ENCODE measurements at places on chromosomes 2 and 18.

- DNase-seq = no peak
Measured at GRCh38 chr2:216369821-216370220, 2.5 kb downstream of the MARCHF4 start.

DNA sequence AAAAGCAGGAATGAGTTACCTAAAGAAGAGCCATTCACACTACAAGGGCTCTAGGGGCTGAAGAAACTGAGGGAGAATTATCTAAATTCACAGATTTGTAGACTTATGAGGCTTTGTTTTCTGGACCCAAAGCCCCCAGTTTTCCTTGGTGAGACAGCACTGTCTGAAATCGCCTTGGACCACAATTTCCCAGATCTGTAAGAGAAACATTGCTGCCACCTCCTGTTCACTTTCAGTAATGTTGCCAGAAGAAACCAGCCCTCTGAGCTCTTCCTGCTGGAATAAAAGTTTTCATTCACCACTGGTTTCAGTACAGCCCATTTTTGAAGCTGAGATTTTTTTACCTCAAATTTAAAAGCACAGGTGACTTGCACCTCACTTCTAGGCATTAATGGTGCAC is 169.2 kb downstream of the CDH20 start:
- DNase-seq = peak; percentile 28

- no peak for DNase-seq
Measured at GRCh38 chr2:209499069-209499468, 75.2 kb downstream of the MAP2 start.

DNA sequence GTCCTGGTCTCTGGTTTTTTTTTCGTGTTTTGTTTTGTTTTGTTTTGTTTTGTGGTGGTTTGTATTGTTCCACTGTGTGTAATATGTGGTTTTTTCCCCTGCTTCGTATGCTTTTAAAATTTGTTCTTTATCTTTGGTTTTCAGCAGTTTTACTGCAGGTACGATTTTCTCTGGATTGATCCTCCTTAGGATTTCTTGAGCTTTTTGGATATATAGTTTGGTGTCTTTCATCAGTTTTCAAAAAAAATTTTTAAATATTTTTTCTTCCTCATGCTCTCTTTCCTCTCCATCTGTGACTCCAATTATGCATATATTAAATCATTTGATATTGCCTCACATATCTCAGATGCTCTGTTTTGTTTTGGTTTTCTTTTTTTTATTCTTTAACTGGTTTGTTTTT is 78.0 kb downstream of the SPOPL start:
- no peak for DNase-seq

DNA sequence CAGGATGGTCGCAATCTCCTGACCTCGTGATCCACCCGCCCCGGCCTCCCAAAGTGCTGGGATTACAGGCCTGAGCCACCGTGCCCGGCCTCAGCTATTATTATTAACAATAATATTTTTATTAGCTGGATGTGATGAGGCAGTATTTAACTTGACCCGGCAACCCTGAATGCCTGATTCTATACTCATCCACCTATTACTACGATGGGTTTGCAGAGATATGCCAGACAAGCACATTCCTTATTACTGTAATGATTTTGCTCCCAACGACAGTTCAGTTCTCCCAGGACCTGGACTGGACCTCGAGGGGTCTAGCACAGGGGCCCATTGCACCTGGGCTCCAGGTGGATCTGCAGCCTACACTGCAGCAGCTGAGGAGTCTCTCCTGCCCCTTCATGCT is 32.6 kb downstream of the BMP10 start:
- no peak for DNase-seq

- no peak for DNase-seq
Measured at GRCh38 chr2:160510617-160511016, 17.0 kb upstream of the RBMS1 start.

GRCh38 chr2:212357606-212358005 is 181.0 kb downstream of the ERBB4 start:
- DNase-seq = no peak

- no peak for DNase-seq
Measured at GRCh38 chr2:170737821-170738220, 22.7 kb downstream of the SP5 start.

DNA sequence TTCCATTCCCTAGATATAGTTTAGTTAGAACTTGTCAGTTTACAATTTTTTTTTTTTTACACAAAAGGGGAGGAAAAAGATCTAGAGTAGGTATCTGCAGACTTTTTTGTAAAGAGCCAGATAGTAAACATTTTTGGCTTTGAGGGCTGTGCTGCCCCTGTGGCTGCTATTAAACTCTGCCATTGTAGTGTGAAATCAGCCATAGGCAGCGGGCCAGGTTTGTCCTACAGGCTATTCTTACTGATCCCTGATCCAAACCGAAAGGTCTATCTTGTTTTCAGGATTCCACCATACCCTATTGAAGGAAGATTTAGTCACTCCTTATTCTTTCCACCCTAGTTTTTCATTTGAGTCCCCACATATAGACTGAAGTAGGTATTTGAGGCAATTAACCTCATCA is 203.4 kb downstream of the RND3 start:
- DNase-seq = no peak

DNA sequence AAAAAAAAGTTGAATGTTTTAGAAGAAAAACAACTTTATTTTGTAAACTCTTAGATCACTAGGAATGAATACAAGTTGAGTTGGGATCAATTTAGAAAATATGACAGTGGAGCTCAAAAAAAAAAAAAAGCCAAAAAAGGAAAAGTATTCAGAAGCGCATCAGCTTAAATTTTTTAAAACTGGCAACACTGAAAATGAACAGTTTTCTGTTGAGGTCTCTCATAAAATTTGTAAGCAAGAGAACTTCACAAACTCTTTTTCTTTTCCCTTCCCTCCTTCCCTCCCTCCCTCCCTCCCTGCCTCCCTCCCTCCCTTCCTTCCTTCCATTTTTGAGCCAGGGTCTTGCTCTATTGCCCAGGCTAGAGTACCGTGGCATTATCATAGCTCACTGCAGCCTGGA is 143.9 kb downstream of the B3GNT2 start:
- DNase-seq = no peak

- no peak for DNase-seq
Measured at GRCh38 chr2:211534632-211535031, 978.2 kb downstream of the CPS1 start.

- DNase-seq = no peak
Measured at GRCh38 chr2:101114268-101114783, 36.9 kb downstream of the TBC1D8 start.

- DNase-seq = no peak
Measured at GRCh38 chr18:40292985-40293710, 1661.9 kb upstream of the PIK3C3 start.

DNA sequence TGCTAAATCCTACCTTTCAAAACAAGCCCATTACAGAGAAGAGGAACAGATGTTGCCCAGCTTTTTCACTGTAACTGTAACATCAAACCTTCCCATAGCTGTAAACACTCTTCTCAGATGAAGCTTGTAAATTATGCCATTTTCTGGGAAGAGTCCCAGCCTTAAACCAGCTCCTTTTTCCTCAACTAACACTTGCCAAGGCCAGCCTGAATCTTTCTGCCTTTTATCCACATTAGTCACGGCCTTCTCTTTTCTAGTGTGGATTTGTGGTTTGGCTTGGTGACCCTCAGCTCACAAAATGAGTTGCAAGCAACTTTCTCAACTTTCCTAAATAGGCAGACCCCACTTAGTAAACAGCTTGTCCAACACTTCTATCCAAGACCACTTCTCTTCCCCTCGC is 90.2 kb downstream of the CABLES1 start:
- DNase-seq = no peak
